ENCODE measurements at places on chromosomes 13 and 19.

DNA sequence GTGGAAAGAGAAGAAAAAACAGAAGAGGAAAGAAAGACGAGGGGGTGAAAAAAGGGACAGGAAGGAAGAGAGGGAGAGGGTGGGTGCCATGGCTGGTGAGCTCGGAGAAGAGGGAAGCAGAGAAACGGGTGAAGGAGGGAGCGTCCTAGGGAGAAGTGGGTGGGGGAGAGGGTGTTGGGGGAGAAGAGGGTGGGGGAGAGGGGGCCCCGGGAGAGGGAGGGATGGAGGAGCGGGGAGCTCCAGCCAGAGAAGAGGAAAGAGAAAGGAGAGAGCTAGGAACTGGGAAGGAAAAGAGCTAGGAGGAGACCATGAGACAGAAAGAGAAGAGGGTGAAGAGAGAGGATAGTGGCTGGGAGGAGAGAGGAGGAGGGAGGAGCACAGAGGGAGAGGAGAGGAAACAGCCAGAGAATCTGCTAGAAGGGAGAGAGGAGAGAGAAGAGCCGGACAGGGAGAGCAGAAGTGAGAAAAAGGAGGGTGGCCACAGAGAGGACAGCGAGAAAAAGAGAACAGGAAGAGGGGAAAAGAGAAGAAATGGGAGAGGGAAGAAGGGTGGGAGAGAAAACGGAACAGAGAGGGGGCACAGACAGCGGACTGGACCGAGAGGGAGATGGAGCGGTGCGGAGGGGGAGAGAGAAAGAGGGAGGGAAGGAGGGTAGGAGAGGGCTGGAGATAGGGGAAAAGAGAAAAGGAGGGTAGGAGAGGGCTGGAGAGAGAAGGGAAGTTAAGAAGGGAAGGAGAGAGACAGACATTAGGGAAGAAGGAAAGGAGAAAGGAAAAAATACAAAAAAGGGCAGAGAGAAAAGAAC is 11.9 kb upstream of the GARIN5A start:
- DNase-seq: no peak

DNA sequence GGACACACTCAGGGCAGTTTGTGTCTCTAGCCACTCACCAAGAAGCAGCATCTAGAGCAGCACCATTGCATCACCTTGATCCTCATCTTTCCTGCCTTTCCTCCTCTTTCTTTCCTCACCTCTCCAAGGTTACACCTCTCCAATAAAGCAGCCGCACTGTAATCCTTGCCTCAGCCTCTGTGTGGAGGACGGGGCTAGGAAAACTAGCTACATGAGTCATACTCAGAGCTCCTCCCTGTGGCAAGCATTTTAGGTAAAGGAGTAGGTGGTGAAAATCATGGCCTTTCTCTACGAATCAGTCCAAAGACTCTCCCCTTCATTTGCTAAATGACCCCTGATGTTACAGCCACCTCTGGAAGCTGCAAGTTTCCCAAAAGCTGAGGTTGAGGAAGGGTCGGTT is 108.9 kb downstream of the DNAJC15 start:
- DNase-seq: no peak

DNA sequence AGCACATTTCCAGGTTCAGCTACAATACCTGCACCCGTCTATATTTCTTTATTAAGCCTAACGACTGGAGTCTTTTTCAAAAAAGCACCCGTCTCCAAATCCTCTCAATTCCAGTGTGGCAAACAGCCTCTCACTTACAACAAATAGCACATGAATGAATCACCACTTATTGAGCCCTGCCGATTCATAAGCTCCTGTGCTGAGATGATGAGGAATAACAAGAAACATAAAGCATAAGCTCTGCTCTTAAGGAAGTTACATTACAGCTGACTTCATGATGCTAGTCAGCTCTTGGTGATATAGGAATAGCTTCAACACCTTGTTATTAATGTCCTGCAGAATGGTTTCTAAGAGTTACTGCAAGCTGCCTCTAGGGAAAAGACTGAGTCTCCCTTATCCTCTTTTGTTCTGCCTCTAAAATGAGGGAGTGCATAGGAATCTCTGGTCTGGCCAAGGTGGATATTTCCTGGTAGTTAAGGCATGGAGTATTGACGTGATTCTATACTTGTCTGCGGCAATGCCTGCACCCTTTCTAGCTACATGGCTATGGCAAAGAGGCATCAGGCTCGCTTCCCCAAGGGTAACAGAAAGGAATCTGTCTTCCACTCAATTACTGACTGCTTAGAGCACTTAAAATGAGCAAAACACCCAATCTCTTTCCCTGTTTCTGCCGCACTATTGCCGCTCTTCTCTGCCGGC is 195.7 kb downstream of the KLF12 start:
- DNase-seq: no peak

DNA sequence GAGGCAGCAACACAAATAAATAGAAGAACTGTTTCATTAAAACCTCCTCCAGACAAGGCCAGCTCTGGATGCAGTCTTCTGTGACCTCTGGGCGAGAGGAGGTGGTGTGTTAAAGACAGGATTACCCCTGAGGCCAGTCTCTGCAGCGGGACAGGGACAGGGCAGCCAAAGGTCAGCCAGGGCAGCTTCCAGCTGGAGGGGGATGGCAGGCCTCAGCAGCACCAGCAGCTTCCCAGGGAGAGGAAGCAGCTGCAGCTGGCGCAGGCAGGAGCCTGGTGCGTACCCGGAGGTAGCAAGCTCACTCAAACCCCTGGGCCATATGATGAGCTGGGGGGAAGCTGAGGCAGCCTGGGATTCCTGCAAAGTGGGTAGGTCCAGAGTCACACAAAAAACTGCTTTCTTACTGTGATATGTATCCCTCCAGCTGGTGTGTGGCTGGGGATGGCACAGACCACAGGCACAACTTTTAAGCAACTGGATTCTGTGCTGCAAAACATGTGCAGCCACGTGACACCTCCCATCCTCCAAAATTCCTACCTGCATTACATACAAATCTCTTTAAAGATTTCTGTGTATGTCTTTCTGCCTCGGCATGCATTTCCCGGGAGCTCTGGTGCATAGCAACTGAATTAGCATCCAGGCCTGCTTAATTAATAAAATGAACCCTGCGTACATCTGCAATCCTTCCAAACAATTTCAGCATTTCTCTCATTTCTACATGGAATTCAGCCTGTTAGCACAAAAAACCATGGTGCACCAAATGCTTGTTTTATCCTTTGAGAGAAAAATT is 238.3 kb upstream of the MAB21L1 start:
- DNase-seq: no peak

GRCh38 chr13:42985312-42986175 is 6.5 kb downstream of the EPSTI1 start:
- DNase-seq: no peak

- DNase-seq: peak; percentile 73
Measured at GRCh38 chr19:35124098-35125060, 8.8 kb downstream of the FXYD3 start.

DNA sequence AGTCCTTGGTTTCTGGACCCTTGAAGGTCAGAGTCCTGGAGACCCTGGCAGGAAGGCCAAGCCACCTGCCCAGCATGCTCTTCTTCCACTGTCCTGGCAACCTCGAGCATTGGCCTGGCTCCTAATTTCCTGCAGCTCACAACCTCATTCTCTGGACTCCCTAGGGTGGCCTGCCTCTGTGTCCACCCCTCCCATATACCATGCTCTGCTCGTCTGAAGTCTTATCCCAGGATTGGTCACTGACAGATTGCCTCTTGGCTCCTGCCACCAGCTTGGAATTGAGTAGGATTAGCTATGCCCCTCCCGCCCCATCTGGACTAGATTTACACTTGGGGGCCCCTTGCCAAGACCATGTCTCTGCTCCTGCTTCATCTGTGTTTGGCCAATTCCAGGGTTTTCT is 17.1 kb upstream of the WASF3 start:
- no peak for DNase-seq

- DNase-seq: no peak
Measured at GRCh38 chr13:66137384-66137783, 1092.8 kb downstream of the PCDH9 start.

GRCh38 chr19:39737891-39738290 is at the start of gene CLC:
CLC (minus strand) TSS chr19:39738029; CDS start chr19:39737952, 77 bp downstream.
- no peak for DNase-seq

- no peak for DNase-seq
Measured at GRCh38 chr19:7681340-7682174, 924 bp downstream of the TRAPPC5 start.

- DNase-seq: no peak
Measured at GRCh38 chr13:26473571-26474230, 83.8 kb upstream of the WASF3 start.

DNA sequence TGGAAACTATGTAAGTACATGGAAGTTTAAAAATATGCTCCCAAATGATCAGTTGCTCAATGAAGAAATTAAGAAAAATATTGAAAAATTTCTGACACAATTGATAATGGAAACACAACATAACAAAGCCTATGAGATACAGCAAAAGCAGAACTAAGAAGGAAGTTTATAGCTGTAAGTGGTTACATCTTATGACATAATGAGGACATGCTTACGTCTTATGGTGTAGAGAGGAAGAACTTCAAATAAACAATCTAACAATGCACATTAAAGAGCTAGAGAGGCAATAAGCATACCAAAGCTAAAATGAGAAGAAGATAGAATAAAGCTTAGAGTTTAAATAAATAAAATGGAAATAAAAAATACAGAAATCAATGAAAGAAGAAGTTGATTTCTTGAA is 50.0 kb upstream of the CEACAM21 start:
- no peak for DNase-seq

DNA sequence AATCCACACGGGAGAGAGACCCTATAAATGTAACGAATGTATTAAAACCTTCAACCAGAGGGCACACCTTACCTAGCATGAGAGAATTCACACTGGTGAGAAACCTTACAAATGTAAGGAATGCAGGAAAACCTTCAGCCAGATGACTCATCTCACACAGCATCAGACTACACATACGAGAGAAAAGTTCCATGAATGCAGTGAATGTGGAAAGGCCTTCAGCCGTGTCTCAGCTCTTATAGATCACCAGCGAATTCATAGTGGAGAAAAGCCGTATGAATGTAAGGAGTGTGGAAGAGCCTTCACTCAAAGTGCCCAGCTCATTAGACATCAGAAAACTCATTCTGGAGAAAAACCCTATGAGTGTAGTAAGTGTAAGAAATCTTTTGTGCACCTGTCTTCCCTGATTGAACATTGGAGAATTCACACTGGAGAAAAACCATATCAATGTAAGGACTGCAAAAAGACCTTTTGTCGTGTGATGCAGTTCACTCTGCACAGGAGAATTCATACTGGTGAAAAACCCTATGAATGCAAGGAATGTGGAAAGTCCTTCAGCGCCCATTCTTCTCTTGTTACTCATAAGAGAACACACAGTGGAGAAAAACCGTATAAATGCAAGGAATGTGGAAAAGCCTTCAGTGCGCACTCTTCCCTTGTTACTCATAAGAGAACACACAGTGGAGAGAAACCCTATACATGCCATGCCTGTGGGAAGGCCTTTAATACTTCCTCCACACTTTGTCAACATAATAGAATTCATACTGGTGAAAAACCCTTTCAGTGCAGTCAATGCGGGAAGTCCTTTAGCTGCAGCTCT is 16.0 kb downstream of the ZNF582 start:
- no peak for DNase-seq

- DNase-seq: no peak
Measured at GRCh38 chr13:37495046-37495445, 103.5 kb downstream of the POSTN start.

GRCh38 chr13:74230984-74231501 is 96.8 kb upstream of the KLF12 start:
- no peak for DNase-seq

- DNase-seq: no peak
Measured at GRCh38 chr13:94411747-94412146, 67.7 kb downstream of the DCT start.

DNA sequence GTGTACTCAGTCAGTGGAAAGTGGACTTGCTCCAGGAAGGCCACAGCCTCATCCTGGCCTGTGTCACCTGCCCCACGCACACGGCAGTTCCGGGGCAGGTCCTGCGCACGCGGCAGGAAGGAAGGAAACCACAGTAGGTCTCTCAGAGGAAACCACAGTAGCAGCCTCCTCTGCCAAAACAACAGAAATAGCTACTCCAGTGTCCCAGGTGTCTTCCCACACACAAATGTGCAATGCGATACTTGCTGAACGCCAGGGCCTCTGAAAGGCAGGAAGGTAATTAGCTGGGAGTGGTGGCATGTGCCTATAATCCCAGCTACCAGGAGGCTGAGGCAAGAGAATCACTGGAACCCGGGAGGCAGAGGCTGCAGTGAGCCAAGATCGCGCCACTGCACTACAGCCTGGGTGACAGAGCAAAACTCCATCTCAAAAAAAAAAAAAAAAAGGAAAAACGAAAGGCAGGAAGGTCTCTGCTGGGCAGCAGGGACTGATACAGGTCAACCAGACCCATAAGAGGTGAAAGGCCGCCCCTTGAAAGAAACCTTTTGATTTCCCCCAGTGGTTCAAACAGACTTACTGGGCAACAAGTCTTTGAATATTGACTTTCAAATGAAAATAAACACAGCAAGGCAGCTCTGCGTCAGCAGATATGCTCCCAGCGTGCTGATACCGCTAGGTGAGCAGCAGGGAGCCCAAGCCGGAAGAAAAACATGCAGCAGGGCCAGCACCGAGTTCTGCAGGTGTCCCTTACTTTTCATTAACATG is 49.5 kb downstream of the CRYL1 start:
- DNase-seq: no peak

GRCh38 chr13:94419304-94419924 is 60.1 kb downstream of the DCT start:
- DNase-seq: no peak

- no peak for DNase-seq
Measured at GRCh38 chr19:33799476-33799875, 2.8 kb downstream of the KCTD15 start.

GRCh38 chr13:21837841-21838551 is 167.1 kb downstream of the FGF9 start:
- DNase-seq: no peak

GRCh38 chr13:99285432-99286182 is 21.6 kb downstream of the GPR183 start:
- no peak for DNase-seq

DNA sequence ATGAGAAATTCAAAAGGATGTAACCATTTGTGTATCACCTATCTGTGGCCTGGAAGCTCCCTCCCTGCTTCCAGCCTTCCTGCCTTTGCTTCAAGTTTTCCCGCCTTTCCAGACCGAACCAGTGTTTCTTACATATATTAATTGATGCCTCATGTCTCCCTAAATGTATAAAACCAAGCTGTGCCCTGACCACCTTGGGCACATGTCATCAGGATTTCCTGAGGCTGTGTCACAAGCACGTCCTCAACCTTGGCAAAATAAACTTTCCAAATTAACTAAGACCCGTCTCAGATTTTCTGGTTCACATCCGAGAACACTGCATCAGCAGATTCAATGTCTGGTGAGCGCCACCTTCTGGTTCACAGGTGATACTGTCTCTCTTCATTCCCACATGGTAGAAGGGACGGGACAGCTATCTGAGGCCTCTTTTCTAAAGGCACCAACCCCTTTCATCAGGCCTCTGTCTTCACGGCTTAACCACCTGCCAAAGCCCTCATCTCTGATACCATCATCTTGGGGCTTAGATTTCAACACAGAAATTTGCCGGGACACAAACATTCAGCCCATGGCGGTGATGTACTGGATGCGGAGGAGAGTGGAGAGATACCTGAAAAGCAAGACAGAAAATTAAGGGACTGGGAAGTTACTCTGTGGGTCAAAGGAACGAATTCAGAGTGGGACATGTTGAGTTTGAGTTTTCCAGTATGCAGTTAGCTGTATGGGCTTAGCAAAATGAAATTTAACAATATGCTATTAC is 58.7 kb upstream of the PABPC3 start:
- DNase-seq: peak; percentile 31

GRCh38 chr19:54606230-54606629 is 12.8 kb downstream of the LILRA1 start:
- no peak for DNase-seq
